ENCODE measurements at places on chromosomes 1 and 21.

DNA sequence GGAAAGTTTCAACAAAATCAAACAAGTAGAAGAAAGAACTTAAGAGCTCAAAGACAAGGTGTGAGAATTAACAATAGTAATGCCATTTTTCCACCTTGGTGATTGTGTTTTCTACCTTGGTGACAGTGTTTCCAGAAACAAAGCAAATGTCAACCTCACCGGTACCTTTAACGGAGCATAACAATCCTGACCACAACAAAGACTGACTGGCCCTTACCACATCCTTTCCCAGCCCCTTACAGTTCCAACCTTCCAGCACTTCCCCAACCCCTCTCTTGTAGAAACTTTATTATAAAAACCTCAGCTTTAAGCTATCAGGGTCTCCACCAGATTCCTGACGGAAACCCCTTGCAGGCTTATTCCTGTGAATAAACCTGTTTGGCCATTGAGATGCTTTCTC is 16.7 kb downstream of the STYXL2 start:
- no peak for DNase-seq

- DNase-seq: no peak
Measured at GRCh38 chr1:116986421-116987255, 14.9 kb upstream of the CD101 start.

GRCh38 chr21:16034446-16035190 is 304.8 kb downstream of the USP25 start:
- DNase-seq: no peak

DNA sequence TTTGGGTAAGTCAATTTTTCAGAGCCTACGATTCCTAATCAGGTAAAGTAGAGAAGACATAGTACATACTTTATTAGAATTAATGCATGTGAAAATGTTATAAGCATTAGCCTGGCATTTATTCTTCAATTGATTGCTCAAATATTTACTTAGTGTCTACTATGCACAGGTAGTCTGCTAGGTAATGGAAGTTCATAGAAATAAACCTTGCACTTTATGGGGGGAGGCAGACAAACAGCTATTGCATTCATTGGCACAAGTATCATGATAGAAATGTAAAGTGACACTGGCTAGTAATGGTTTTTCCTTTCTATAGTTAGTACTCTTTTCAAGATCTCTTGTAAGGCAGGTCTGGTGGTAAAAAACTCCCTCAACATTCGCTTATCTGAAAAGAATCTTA is 44.9 kb downstream of the ZNHIT6 start:
- DNase-seq: no peak

GRCh38 chr1:11142618-11143391 is 43.1 kb upstream of the EXOSC10 start:
- DNase-seq: no peak

- no peak for DNase-seq
Measured at GRCh38 chr1:31470794-31471315, 57.8 kb downstream of the SERINC2 start.

GRCh38 chr1:245751726-245752470 is 597.1 kb downstream of the KIF26B start:
- no peak for DNase-seq

DNA sequence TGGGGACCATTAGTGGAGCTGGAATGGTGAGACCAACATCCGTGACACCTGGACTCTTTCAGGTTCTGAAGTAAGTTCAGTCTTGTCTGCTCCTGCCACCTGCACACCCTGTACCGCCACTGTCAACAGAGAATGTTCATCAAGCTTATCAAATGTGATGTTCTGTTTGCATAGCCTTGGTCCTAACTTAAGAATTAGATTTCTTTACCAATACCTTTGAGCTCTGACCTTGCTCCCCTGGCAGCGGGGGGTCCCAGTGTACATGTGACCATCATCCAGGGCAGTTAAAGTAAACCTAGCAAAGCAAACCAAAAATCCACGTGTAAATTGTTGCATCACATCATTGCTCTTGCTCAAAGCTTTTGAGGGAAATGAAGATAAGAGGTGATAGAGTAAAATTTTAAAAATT is 14.5 kb downstream of the SLC25A33 start:
- no peak for DNase-seq

DNA sequence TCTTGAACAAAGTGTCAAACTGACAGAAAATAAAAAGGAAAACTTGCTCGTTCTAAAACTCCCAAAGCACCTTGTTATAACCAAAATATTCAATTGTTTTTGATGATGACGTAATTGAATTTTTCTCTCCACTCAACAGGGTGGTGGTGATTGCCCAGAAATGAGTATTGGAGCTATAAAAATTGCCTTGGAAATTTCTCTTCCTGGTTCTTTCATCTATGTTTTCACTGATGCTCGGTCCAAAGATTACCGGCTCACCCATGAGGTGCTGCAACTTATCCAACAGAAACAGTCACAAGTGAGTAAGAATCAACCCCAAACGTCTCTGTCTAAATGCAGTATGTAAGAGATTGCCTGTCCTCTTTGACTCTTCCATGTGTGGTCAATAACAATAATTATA is 130.1 kb downstream of the HMCN1 start:
- DNase-seq: no peak

- no peak for DNase-seq
Measured at GRCh38 chr1:51312718-51313117, 17.6 kb downstream of the TTC39A start.

GRCh38 chr1:5590717-5591116 is 401.5 kb downstream of the NPHP4 start:
- no peak for DNase-seq

GRCh38 chr1:86365896-86366295 is 30.2 kb downstream of the ODF2L start:
- no peak for DNase-seq

DNA sequence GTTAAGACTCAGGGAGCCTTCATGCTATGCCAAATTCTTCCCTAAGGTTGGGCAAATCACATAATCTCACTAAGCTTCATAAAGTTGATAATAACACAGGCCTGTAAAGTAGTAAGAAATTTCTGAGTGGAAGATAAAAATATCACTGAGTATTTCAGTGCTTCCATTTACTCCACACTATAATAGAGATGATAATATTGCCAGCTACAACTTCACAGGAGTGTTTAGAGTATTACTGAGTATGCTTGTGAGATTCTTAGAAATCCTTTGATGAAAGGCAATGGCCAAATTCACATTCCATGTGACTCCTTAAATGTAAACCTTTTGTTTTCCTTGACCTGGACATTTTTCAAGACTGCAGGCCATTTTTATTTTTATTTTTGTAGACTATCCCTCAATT is 10.4 kb downstream of the ITGB3BP start:
- no peak for DNase-seq

DNA sequence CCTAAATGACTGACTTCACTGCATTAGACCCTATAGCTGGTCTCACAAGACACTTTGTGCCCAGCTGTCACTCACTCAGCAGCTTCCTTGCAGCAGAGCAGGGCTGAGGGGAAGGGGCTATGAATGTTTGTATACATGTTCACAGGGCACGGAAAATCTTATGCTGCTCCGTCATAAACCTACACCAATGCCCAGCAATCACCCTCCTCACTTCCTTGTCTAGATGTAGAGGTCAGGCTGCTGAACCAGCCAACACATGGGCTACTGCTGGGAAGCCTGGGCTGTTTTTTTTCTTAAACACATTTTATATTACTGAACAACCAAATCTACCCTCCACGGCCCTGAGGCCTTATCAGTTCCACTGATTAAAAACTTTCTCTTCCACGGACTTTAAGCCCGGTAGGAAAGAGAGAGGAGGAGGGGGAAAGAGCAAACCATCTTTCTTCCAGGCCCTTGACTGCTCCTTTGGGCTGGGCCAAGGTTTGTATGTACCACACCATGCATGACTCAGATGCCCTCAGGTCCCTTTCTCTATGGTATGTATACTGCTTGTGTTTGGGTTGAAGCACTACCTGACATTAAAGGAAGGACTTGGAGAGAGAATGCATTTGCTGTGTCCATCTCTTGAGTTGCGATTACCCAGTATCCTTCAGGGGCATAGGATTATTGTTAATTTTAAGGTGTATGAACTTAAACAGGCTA is 12.7 kb downstream of the MTFR1L start:
- no peak for DNase-seq

DNA sequence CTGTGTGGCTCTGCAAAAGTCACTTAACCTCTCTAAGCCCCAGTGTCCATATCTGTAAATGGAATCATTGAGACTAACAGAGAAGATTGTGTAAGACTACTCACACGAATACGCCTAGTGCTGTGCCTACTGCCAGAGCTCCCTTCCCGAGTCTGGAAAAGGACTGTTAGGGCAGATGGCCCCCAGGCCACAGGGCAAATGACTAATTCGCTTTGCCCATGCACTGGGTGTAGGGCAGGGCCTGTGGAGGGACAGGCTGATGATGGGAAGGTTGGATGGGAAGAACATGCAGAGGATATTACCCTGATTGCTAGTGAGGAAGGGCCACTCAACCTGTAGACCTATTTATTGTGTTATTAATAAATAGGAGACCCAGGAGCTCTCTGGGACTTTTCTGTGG is 4.2 kb upstream of the GPR61 start:
- no peak for DNase-seq

GRCh38 chr21:42171091-42172053 is 47.6 kb upstream of the ABCG1 start:
- DNase-seq: no peak

GRCh38 chr1:22383526-22384294 is 67.9 kb upstream of the ZBTB40 start:
- DNase-seq: no peak

DNA sequence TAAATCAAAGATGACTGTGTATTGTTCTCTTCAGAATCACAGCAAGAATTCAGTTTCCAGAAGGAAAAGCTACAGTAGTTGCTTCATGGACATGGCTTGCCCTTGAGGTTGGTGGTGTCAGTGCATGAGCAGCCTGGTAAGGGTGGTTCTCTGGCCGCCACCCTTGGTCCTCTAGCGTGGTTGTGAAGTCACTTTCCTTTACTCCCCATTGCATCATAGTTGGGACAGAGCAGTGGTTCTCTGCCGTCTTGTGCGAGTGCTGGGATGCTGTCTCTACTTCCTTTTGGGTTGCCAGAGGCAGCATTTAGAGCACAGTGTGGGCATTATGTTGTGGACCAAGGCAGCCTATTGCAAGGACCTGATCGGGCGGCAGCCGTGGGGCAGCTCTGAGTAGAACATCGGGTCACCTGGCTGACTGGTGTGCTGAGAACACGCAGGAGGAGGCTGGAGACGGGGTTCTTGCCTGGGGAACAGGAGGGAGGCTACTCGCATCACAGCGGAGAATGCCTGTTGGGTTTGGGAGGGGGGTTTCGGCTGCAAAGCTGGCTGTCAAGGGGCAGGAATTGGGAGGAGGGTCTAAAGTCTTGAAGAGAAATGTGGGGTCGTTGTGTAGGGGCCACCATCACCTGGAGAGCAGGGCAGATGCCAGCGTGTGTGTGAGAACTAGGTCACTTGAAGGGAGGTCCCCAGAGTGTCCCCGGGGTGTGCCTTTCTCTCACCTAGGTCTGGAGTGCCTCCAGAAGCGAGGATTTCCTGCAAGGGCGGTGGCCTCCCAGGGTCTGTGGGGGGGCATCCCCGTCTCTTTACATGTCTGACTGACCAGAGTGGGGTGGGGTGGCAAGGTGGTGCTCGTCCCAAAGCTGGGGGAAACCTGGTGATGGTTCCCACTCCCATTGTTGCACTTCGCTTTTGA is 6.3 kb downstream of the ARF1 start:
- DNase-seq: no peak

GRCh38 chr1:29820401-29820800 is 584.1 kb downstream of the PTPRU start:
- DNase-seq: no peak

- DNase-seq: no peak
Measured at GRCh38 chr1:86061551-86061990, 95.0 kb downstream of the COL24A1 start.

GRCh38 chr1:201394591-201394990 is 4.5 kb downstream of the LAD1 start:
- no peak for DNase-seq

GRCh38 chr1:208154040-208154439 is 90.1 kb downstream of the PLXNA2 start:
- no peak for DNase-seq

- no peak for DNase-seq
Measured at GRCh38 chr1:224217655-224218623, 34.9 kb downstream of the DEGS1 start.

DNA sequence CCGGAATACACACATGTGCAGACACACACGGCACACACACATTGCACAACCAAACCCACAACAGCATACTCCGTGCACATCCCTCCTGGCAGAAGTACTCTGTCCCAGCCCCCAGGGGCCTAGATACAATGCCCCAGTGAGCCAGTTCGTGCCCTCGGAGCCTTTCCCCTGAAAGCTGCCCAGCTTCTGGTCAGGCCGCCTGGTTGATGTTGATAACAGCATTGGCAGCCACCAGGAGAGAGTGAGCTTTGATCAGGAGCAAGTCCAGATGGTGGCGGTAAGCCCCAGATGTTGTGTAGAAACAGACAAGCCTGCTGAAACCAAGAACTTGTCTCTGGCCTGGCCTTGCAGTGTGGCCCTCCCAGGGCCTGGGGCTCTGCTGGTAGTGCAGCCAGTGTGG is 109.1 kb downstream of the GRIK3 start:
- DNase-seq: no peak

DNA sequence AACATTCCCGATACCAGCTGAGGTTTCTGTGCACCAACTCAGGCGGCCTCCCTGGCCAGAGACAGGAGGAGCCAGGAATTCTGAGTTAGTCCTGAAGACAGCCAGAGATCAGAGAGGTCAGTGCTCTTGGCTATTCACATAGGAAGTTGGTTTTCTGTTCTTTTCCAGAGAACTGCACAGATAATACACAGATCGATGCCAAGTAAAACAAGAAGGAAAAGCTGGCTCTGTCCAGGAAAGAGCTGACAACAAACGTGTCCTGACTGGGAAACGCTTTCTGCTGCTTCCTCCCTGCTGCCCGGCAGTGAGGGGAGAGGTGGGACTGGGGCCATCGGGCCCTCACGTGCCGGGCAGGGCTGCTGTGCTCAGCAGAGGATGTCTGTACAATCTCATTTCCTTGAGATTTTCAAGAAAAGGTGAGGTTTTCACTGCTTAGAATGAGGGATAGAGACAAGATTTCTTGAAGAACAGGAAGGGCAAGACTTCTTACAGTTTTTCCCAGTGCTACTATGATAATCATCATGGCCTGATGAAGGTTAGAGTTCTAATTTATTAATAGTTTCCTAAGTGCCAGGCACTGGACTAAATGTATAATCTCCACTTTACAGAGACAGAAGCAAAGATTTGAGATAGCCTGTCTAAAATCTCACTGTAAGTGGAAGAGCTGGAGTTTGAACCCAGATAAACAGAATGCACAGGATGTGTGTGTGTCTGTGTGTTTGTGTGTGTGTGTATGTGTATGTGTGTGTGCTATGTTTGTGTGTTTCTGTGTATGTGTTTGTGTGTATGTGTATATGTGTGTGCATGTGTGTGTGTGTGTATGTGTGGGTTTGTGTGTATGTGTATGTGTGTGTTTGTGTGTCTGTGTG is 211.0 kb upstream of the RAB4A start:
- peak; percentile 21 for DNase-seq

GRCh38 chr1:42996384-42996970 is 37.8 kb upstream of the SLC2A1 start:
- DNase-seq: no peak

GRCh38 chr1:52237430-52237829 is 95.5 kb downstream of the ZFYVE9 start:
- DNase-seq: peak; percentile 21
